Esophagus mucosa (tissue), 1 donor: ENCODE measurements at places on chromosomes 2 and 18. TPM values are rescaled to one million over a fixed set of nuclear protein-coding genes. Genes with fewer than 3 reads are reported as not detected.

Gene MITD1
- 19.0 TPM for total RNA-seq

Gene TSPYL6
- not detected for total RNA-seq

Gene AOX1
- 5.2 TPM for total RNA-seq

Gene MCEE
- 33.8 TPM for total RNA-seq

- ATAC-seq: no peak
Measured at GRCh38 chr18:75029481-75029880, 179.5 kb downstream of the PTGR3 start.

- no peak for ATAC-seq
Measured at GRCh38 chr2:178998539-178998938, 51.4 kb downstream of the CCDC141 start.

DNA sequence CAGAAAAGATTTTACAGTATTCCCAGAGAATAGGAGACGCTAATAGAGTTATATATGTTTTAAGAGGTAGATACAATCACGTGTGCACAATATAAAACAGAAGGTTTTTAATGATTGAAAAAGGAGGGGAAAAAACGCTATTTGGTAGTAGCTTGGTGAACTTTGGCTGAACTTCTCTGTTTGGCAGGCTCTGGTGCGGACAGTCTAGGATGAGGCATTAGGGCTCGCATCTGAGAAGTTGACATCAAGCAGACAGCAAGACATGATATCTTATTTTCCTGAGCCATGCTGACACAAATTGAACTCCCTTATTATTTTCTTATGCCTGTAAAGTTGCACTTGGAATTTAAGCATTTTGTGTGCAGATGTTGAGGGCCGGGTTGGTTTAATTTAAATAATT lies 176.6 kb downstream of the EN1 start:
- ATAC-seq: no peak

DNA sequence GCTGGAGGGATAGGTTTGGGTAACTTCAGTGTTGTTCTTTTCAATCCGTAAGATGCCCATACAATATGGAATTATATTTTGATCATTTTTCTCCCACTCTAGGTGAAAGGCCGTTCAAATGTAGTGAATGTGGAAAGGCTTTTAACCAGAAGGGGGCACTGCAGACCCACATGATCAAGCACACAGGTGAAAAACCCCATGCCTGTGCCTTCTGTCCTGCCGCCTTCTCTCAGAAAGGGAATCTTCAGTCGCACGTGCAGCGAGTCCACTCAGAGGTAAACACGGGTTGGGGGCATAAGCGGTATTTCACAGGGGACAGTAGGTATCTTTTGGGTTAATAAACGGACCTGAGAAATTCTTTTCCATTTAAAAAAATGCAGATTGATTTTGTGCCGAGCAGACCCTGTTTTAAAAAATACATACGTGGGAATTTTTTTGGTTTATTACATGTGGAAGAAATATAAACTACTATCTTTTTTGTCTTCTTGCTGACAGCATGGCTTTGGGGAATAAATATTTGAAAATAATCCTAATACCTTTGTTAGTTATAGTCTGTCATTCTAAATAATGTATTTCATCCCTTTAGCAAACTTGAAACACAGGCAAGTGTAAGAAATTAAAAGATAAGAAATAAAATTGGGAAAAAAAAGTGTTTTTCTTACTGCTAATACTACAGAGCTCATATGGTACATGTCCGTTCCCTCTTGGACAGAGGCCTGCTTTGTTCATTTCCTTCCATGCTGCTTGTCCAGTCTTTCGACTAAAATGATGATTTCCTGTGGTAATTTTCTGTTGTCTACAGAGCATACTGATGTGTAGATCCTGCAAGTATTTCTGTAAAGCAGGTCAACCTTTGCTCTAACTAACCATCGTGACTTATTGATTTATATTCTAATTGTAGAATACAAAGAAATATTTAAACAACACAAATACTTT lies 53.3 kb downstream of the ZNF236 start:
- ATAC-seq: no peak

GRCh38 chr2:18078216-18078615 lies 199.7 kb downstream of the KCNS3 start:
- no peak for ATAC-seq

- ATAC-seq: no peak
Measured at GRCh38 chr2:154189953-154190352, 318.2 kb downstream of the GALNT13 start.

- no peak for ATAC-seq
Measured at GRCh38 chr2:237854295-237854694, 5.1 kb upstream of the RAMP1 start.

- ATAC-seq: no peak
Measured at GRCh38 chr2:17069564-17069963, 403.9 kb upstream of the CYRIA start.

GRCh38 chr2:189285962-189286645 lies 106.5 kb upstream of the COL5A2 start:
- no peak for ATAC-seq

DNA sequence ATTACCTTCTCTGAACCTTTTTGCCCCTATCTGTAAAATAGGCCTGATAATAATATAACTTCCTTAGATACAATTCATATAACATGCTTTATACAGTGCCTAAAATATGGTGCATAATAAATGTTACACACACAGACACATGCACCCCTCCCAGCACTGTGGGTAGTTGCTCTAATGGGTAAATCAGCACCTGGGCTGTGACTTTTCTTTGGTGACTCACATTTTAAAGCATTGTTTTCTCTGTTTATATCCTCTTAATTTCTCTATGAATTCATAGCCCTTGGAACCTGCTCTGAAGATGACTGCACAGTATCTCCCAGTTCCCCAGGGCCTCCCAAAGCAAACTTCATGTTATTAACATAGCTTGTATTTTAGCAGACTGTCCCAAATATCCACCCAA lies 248.2 kb upstream of the TNP1 start:
- peak; percentile 24 for ATAC-seq

- no peak for ATAC-seq
Measured at GRCh38 chr18:48939205-48940097, 11.3 kb downstream of the SMAD7 start.

DNA sequence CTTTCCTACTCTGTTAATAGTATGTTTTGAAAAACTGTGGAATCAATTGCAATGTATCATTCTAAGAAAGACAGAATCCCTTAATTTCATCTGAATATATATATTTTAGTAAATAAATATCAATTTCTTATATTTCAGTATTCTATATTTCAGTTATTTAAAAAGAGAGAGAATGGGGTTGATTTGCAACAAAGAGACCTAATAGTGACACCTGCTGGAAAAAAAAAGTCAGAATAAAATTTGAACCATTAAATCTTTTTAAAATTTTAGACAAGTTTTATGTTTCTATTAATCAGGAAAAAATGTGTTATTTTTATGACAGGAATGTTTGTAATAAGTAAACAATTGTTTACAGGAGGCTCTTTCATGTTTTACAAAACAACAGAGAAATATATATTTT lies 20.7 kb upstream of the CCNT2 start:
- no peak for ATAC-seq

DNA sequence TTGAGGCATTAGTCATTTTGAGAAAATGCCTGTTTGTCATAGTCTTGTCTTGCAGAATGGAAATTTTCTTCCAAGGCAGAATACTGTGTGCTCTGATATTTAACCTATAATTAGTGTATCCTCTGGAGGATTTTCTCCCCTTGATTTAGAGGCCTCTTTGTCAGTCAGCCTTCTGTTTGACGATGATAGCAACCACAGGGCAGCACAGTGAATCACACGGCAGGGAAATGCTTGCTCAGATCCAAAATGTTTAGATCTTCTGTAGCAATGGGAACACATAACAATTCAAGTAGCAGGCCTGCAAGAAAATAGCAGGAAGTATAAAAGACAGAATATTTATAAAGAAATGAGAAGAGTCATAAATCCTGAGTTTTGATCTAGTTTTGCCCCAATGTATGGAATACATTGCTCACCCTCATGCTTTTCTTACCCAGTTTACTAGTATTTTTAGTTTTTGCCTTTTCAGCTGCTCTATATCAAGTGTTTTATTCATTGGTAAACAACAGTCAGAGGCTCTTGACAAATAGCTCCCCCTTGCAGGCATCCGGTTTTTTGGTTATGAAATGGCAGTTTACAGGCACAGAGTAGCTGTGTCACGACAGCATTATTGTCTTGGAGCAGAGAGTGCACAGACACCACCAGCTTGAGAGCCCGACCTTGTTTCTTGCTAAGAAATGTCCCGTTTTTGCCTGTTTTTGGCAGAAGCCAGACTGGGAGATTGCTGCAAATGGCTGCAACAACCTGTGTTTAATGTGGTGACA lies 185.1 kb downstream of the MYO3B start:
- ATAC-seq: no peak

DNA sequence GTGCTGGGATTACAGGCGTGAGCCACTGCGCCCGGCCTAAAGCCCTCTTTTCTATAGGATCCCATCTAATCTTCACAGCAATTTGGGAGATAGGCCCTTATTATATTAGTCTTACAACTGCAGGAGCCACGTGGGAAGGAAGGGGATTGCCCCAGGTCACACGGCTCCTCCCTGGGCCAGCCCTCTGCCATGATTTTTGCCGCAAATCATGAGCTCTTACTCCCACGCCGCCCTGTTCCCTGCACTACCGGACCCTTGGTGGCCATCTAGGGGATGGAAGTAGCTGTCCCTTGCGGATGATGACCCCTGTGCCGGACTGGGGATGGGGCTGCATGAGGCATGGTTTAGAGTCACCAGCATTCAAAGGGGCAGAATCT lies 28.4 kb upstream of the PTMA start:
- ATAC-seq: peak; percentile 23
